ENCODE measurements at places on chromosomes 11 and 22.

DNA sequence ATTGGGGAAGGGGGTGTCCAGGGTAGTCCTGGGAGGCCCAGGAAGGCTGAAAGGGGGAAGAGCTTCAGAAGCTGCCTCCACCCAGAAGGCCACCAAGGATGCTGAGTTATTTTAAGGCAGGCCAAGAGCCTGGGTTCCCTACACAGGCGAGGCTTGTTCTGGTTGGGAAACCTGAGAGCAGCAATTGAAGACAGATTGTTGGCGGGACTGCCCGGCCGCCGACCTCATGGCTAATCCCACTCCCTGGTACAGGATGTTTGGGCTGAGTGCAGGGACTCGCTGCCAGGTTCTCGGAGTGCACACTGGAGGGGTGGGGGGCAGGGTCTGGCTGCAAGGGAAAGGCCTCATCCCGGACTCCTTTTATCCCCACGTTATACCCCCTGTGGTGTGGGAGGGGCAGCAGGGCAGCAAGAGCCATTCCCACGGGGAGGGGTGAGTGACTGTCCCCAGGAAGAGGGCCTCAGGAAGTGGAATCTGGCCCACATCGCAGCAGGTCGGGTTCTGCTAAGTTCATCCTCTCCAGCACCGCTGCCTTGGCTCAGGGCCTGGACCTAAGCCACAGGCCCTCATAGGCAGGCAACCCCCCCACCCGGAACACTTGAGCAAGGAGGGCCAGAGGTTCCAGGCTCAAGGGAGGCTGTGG is 43.6 kb upstream of the PRR5 start:
- DNase-seq, result no peak

GRCh38 chr11:67054836-67055523 is 1.7 kb upstream of the RHOD start:
- DNase-seq, result peak; percentile 82

GRCh38 chr22:42786606-42787356 is 66.1 kb upstream of the A4GALT start:
- DNase-seq, result no peak

DNA sequence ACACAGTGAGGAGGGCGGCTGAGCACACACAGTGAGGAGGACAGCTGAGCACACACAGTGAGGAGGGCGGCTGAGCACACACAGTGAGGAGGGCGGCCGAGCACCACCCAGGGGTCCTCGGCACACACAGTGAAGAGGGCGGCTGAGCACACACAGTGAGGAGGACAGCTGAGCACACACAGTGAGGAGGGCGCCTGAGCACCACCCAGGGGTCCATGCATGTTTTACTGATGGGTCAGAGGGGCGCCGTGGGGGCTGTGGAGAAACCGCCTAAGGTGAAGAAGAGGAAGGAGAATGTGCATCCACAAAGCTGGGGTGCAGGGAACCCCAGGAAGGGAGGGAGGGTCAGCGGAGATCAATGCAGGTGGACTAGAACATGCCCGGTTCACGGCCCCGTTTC is 461.8 kb downstream of the BRD1 start:
- no peak for DNase-seq

DNA sequence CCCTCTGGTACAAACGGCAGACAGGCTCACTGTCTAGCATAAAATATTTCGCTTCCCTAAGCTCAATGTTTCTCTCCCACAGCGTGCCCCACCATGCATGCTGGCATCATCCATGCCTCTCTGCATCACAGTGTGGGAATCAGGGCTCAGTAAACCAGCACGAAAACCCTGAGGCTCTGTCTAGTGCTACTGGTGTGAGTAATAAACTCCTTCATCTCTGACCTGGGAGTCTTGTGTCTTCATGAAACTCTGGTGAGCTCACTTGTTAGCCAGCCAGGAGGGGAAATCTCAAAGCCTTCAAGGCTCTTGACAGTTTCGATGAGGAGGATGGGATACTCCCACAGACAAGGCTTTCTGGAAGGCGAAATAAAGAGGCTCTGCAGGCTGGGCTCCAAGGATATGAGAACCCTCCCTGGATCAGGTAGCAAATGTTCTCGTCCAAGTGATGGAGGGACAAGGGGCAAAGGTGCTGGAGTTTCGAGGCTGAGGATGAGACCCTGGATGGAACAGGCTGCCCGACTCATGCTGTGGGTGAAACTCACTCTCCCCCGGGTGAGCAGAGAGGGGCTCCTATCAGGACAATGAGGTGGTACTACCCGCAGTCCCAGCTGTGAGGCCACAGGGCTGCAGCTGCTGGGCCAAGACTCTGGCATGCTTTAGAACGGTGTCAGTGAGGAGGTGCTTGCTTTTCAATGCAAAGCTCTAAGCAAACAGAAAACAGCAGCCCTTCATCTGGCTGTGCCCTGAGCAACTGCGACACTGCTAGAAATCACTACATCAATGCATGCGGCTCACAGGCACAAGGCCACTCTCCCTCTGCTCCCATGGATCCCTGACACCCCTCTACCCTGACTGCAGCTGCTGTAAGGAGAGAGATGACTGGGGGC is 69.3 kb downstream of the SHANK2 start:
- DNase-seq, result no peak

- DNase-seq, result no peak
Measured at GRCh38 chr11:70612459-70613141, 214.3 kb downstream of the CTTN start.

GRCh38 chr11:101051677-101052076 is 77.9 kb downstream of the PGR start:
- no peak for DNase-seq

DNA sequence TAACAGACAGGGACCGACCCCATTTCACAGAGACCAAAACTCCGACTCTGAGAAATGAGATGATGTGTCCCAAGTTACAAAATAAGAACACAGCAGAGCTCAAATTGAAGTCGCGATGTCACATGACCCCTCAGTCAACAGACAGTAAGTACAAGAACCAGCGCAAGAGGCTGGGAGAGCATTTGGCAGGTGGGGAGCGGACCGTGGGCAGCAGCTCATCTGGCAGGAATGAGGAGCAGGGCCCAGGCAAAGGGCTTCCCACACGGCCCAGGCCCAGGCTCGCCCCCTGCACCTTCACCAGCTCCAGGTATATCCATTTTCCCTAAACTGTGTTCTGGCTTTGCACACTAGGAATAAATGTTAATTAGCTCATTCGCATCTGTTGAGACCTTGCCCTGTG is 34.3 kb downstream of the SCUBE1 start:
- DNase-seq, result no peak

GRCh38 chr11:31817054-31817620 is 6.0 kb upstream of the PAX6 start:
- DNase-seq, result no peak

DNA sequence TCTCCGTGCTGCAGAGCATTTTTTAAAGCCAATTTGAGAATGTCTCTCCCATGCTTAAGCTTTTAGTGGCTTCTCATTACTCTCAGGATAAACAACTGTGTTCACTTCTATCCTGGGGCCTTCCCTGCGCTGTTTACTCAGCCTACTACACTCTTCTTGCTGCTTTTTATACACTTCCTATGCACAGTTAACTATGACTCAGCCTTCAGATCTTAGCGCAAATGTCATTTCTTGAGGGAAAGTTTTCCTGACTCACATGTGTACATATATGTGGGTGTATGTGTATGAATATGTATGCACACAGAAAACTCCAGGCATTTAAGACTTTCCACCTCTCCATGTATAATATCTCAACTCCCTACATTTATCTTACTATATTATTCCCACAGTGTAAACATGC is 9.8 kb downstream of the THAP12 start:
- peak; percentile 31 for DNase-seq

DNA sequence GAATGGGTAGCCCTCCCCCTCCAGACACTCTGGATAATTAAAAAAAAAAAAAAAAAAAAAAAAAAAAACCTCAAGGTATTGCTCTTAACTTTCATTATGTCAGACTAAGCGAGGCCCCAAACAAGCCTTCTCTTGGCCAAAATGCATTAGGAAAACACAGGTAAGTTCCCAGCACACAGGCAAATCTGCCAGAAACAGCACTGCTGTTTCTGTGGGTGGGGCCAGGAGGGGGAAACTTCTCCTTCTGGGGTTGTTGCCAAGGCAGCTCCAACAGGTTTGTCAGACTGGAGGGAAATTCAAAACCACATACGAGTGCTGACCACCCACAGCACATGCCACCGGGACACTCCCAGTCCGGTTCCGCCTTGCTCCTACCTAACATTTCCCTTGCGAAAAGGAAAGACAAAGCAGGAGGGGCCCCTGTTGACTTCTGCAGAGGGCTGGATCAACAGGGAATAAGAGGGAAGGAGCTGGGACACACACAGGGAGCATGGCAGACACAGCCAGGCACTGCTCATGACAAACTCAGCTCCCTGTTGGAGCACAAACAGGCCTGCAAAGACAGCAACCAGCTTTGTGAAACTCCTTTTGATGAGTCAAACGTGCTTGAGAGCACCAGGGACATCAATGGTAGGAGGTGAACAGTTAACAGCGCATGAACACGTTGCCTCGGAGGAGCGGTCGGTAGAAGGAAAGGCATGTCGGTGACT is 55.0 kb downstream of the MYH9 start:
- peak; percentile 79 for DNase-seq

GRCh38 chr11:62542750-62543567 is 3.6 kb downstream of the AHNAK start:
- DNase-seq, result peak; percentile 92

GRCh38 chr11:91742155-91742554 is 482.5 kb upstream of the FAT3 start:
- DNase-seq, result no peak

- DNase-seq, result no peak
Measured at GRCh38 chr22:42610186-42610585, 4.5 kb downstream of the POLDIP3 start.

DNA sequence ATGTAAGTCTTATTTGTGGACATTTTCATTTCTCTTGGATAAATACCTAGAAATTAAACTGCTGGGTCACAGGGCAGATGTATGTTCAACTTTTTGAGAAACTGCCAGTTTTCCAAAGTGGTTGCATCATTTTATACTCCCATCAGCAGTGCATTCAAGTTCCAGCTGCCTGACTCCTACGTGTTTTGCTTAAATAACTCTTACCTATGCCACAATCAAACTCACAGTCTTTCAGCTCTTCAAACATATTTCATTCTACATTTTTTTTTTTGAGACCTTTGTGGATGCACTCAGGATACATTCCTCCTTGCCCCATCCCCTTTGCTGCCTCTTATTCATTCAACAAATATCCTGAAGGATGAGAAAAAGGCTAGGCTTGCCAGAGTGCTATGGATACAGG is 9.2 kb downstream of the TCF20 start:
- DNase-seq, result no peak

DNA sequence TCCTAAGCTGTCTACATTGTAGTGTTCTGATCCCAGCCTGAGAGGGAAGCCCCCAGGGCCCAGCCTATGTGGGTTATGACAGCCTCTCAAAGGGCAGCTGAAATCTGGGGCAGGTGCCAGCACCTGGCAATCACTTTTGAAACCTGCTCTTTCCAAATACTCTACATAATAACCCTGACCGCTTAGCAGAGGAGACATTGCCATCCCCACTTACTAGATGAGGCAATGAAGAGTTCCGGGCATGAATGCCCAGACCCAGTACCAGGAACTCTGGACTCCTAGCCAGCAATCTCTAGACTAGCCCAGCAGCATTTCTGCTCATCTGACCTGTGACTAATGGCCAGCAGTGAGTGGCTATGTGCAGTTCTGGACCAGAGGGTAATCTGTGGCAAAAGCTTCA is 412.4 kb upstream of the CADM1 start:
- no peak for DNase-seq

- DNase-seq, result no peak
Measured at GRCh38 chr11:33741806-33742205, 5.6 kb upstream of the CD59 start.

- no peak for DNase-seq
Measured at GRCh38 chr11:112762707-112763090, 198.5 kb upstream of the NCAM1 start.

- DNase-seq, result peak; percentile 41
Measured at GRCh38 chr11:43574949-43575912, 105.3 kb upstream of the HSD17B12 start.

DNA sequence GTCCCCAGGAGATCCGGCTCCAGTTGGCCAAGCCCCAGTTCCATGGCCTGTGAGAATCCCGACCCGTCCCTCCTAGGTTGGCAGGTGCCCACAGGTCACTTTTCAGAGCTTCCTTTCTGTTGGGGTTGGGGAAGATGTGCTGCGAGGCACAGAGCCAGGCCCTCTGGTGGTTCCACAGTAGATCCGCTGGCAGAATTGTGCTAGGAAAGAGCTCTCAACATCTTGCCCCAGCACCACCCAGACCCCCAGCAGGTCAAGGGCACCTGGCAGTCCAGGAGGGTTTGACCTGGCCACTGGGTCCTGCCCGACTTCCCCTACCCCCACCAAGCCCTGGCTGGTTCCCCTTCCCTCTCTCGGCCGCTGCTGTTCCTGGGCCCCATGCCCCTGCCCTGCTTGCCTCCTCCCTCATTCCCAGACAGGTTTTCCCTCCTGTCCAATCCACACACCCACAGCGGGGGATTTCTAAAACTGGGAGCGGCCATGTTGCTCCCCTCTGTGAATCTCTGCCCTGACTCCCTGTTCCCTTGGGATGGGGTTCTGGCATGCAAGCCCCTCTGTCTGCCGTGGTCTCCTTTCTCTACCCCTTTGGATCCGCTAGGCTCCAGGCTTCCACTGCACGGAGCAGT is 26.2 kb upstream of the GCAT start:
- peak; percentile 42 for DNase-seq

DNA sequence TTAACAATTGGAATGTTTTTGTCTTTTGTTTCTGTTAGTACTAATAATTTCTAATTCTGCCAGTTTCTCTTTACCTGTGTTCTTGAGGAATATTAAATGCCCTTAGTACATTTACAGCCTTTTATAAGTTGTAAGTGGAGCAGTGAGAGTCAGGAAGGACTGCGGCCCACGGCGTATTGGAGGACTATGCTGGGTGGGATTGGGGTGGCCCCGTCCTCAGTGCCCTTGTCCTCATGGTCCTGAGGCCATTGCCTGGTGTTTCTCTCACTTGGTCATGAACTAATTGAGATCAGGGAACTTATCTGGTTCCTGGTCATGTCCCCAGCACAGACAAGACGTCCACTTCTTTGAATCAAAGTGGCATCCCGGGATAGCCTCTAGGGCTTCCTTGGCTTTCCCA is 3.3 kb downstream of the TUB start:
- DNase-seq, result no peak

DNA sequence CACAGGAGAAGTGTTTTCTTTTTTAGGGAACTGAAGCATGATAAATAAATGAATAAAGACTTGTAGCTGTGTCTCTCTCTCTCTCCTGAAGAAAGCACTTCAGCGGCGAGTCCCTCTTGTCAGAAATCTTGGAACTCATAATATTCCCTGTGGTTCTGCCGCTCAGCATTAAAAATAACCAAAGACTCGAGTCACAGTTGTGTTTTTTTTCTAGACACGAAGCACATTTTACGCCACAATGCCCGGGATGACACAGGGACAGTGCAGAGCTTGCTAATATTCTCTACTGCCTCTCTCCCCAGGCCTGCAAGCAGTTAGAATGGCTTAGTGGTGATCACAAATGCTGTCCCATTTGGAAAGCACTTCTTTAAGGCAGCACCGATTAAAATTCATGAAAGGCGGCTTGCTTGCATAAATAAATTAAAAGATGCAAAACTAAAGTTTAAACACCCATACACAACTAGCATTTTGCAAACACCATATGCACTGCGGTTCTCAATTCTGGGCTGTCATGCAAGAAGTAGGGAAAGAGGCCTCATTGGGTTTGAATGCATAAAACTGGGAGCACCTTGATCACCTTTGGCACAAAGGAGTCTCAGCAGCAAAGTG is 597.4 kb downstream of the SOX6 start:
- no peak for DNase-seq

GRCh38 chr11:44833877-44834452 is 107.2 kb downstream of the TSPAN18 start:
- no peak for DNase-seq

Data from hematopoietic multipotent progenitor cell treated with erythropoietin and hydrocortisone succinate and interleukin-3 and kit ligand, for 6 days (in vitro differentiated cells).